Endothelial cell of umbilical vein (primary cell): ENCODE measurements at places on chromosomes 16 and 17.
A peak's percentile ranks its signal among the peaks of the same experiment; 100 is the strongest.

DNA sequence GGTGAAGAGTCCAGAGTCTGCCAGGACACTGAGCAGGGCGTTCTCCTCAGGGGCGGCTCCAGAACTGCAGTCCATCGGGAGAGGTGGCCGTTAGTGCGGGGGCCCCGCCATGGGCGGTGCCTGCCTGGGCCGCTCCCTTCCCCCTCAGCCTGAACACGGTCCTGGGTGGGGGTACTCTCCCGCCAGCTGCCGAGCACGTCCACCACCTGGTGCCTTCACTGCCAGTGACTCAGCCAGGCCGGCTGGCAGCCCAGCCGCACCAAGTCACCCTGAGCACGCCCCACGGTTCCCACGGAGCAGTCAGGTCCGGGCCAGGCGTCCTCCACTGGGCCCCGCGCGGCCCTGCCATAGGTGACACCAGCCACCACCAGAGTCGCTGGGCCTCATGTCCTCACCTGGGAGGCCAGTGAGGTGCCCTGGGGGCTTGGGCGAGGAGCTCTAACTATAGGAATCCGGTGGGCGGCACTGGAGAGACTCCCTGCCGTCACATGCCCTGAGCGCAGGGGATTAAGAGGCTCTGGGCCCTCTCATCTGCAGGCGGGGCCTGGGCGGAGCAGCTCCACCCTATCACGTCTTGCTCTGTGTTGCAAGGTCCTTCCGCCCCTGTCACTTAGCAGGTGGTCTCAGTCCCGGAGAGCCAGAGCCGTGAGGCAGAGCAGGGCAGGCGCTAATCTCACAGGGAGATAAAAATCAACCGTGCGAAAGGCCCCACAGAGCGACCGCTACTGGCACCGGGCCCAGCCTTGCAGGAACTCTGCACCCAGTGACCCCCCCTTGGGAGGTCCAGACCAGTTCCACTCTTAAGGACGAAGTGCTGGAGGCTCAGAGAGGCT lies 14.3 kb downstream of the PIEZO1 start:
- DNase-seq: peak; percentile 64

GRCh38 chr17:50837980-50838954 lies 2.9 kb downstream of the WFIKKN2 start:
- no peak for DNase-seq

DNA sequence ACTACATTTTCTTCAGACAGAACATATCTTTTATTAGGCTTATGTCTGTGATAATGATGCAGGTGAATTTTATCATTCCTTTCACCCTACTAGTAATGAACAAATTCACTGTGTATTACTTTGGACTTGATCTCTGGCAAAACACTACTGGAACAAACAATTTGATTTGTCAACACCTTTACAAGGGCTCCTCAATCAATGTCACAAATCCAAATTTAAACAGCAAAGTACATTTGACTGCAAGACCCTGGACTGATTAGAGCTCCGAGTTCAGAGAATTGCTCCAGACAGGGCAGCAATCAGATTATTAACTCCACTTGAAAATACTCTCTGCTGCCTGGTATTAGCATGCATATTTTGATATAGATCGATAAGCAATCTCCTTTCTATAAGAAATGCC lies 547.6 kb upstream of the SALL1 start:
- no peak for DNase-seq

- peak; percentile 24 for DNase-seq
Observed at GRCh38 chr17:9529033-9529700, 46.5 kb downstream of the STX8 start.

- no peak for DNase-seq
Observed at GRCh38 chr16:71676236-71676635, 48.3 kb downstream of the PHLPP2 start.

DNA sequence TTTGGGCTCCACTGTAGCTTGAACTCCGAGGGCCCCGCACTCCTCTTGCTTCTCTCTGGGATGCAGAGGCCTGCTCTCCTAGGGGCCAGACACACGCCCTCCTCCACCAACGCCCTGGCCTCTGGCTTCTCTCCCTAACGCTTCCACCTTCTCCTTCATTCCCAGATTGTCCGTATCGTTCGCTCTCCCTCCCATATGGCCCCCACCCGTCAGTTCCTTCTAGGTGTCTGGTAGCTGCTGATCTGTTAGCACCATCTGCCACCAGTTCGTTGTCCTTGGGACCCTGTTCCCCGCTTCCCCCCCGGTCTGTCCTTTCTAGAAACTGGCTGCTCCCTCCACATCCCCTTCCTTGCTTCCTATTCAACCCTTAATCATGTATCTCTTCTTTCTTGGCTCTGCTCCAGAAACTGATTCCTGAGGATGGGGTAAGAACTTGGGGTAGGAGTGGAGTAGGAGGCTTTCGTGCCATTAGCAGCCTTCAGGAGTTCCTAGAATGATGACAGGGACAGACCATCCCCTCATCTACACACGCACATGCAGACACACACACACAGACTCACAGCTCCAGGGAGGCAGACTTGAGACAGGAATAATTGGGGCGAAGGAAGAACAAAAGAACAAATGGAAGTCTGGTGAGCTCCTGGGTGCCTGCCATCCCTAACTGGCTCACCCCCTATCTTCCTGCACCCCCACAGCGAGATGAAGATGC lies 4.3 kb downstream of the ATP1B2 start:
- DNase-seq: no peak

- DNase-seq: no peak
Observed at GRCh38 chr17:58421711-58422110, 4.4 kb upstream of the RNF43 start.

- DNase-seq: peak; percentile 72
Observed at GRCh38 chr17:45149669-45150664, 1.7 kb downstream of the HEXIM1 start.

- no peak for DNase-seq
Observed at GRCh38 chr17:57629470-57629869, 115.6 kb downstream of the CCDC182 start.

DNA sequence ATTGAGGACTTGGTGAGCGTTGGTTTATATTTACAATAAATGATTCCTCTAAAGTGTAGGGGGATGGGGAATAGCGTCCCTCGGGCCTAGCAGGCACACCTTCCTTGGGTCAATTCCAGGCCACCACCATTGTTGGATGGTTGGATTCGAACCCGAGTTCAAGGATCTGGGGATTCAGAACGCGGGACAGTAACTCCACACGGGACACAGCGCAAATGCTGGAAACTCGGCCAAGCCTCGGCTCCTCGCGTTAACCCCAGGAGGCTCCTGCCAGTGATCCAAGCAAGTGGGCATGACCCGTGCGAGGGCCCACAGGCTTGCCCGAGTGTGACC lies 613 bp downstream of the B9D1 start:
- no peak for DNase-seq

GRCh38 chr16:13426269-13426668 lies 493.7 kb upstream of the ERCC4 start:
- no peak for DNase-seq

DNA sequence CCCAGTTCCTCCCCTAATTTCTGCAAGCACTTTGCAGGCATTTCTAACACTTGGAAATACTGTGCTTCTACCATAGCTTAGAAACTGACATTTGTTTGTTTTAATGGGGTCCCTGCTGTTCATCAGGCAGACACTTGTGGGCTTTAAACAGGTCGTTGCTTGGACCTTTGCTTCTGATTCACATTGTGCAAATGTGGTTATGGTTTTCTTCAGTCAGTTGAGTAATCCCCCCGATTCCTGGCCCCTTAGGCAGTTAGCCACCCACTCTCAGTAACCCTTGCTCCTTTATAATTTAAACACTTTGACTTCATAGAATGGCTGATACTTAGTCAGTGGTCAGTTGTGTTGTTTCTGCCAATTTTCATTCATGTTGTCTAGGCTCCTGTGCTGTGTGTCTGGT lies 39.4 kb downstream of the SLC47A1 start:
- no peak for DNase-seq

DNA sequence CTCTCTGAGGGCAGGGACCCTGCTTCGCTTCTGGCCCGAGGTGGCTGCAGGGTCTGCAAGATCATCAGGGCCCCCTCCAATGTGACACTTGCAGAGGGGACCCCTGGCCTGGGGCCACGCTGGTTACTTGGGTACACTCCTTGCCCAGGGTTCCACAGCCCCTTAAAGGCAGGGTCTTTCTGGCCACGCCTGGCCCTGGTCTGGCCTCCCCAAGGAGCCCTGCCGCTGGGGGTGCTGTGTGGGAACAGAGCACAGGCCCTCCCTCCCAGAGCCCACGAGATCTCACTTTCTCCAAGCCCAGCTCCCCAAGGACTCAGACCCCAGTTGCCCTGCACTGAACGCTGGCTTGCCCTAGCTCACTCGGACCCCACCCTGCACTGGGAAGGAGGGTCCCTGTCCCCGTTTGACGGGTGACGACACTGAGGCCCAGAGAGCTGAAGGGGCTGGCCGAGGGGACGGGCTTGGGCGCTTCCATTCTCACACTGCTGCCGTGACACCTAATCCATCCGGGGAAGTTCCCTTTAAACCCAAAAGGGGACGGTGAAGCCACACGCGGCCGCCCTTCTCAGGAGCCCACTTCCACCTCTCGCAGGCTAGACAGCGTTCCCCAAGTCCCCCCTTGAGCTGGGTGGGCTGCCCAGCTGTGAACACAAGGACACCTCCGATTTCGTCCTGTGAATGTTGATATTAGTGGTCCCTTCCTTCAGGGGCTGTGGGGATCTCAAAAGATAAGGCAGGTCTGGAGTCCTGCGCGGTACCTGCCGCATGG lies 26.9 kb upstream of the OSGIN1 start:
- no peak for DNase-seq

DNA sequence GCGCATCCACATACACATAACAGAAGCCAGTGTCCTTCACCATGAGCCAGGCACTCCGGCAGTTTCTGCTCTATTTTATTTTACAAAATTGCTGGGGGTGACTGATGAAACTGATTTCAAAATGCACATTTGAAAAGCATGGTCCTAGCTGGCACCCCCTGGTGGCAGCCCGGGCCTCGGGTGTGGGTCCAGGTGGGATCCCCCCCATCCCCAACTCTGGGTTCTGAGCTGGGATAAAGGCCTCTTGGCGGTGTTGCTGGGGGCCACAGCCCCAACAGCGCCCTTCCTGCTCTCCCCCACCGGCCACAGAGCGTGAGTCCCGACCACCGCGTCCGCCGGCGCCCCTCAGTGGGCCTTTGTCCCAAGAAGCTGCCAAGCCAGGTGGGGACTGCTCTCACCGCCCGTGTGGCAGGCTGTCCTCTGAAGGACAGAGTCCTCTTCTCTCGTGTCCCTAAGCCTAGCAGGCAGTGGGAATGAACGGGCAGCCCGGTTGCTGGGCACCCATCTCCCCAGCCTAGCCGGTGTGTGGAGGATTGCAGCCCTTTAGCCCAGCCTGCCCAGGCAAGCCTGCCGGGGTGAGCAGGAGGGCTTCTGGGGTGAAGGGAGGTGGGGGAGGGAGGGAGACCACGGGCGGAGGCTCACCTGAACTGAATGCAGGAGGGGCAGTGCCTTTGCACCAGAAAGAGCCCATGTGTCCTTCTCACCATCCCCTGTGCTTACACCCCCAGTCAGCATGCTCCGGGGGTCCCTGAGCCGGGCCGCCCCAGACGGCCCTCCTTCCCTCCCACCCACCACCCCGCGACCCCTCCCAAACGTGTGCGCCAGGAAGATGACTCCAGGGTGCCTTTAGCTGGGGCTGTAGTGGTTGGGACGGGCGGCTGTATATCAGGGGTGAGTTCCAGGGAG lies 898 bp downstream of the SNAI3 start:
- DNase-seq: no peak

GRCh38 chr17:19386974-19387920 lies at the start of gene MFAP4:
TSS of gene MFAP4 (minus strand) at chr17:19387190. CDS start at chr17:19387155, 35 bp downstream.
- DNase-seq: no peak

GRCh38 chr16:8469102-8469778 lies 121.1 kb downstream of the TMEM114 start:
- no peak for DNase-seq

DNA sequence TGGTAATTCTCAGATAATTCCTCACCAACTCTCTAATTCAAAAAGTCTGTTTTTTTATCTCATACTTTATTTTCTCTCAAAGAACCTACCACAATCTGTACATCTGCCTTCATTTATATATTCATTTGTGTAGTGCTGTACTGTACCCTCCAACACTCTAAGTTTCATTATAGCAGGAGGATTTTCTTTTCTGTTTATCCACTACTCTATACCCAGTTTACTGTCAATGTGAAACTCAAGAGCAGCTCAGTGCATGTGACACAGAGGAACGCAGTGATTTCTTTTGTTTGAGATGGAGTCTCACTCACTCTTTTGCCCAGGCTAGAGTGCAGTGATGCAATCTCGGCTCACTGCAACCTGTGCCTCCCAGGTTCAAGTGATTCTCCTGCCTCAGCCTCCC lies 117.8 kb downstream of the ADAMTS18 start:
- no peak for DNase-seq

DNA sequence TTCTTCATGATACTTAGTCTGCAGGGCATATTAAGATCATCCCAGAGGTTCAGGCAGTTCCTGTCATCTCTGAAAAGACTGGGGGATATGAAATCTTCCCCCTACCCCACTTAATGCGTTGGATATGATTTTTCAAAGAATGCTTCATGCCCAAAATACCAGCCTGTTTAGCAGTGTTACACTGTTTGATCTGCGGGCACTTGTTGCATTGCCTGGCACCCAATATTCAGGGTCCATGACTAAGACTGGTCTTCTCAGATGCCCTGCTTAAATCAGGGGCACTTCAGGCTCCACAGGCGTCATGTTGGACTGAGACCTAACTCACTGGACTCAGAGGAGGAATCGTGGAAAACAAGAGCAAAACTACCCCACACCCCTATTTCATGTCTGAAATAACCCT lies 6.4 kb upstream of the RASL10B start:
- no peak for DNase-seq

DNA sequence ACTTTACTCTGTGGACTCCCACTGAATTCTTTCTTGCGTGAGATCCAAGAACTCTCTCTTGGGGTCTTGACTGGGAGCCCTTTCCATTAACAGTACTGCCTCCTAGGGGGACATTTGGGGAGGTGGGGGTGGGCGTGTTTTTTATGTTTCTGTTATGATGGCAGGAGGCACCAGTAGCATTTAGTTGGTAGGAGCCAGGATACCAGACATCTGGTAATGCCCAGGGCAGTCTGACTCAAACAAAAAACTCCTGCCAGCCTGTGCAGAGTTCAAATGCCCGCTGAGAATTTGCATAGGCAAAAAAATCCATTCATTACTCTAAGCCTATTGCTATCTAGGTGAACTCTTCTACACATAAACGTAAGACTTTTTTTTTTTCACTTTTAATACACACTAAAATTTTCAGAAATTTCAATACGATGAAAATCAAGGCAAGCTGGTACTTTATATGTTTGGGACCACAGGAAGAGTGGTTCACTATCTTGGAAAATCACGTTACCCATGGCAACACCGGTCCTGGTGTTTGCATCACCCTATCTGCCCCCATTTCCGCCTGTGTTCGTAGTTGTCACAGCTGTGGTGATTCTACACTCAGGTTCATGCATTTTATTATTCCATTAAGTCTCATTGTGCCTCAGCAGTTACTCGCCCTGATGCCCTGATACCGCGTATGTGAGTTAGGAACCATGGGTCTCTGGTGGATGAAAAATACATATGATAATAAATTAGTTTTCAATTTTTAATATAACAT lies 121.1 kb upstream of the XYLT1 start:
- DNase-seq: no peak

GRCh38 chr17:63841350-63842172 lies 924 bp downstream of the SMARCD2 start:
- DNase-seq: peak; percentile 56

- no peak for DNase-seq
Observed at GRCh38 chr16:23024044-23024443, 125.2 kb downstream of the USP31 start.
